ENCODE measurements at places on chromosomes 6 and 20.

DNA sequence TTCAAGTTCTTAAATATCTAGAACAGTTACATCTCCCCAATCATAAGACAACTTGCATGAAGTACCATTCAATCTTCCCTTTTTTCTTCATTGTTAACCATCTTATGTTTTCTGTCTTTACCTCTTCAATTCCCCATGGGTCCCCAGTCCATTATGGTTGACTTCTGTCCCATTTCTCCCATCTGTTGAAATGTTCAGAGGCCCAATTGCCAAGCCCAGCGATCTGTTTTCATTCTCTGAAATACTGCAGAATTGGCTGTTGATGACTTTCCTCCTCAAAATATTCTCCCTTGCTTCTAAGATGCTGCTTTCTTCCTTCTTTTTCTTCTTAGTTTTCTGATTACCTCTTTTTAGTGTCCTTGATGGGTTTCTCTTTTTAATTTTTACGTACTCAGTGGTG is 26.0 kb downstream of the DSTN start:
- DNase-seq = no peak

DNA sequence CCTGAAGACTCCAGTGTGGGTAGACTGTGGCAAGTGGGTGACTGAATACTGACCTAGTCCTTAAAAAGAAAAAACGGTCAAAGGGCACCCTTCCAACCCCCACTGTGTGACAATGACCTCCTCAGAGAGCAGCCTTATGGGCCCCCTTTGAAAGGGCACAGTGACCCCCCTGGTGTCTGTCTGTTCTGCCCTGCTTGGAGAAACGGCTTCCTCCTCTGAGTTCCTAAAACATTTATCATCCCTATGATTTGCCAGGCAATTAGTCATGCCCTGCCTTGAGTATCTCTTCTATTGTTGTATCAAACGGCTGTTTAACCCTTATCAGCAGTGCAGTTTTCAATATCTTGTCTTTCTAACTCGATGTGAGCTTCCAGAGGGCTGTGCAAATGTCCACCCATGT is 21.0 kb upstream of the STX16 start:
- DNase-seq = no peak

DNA sequence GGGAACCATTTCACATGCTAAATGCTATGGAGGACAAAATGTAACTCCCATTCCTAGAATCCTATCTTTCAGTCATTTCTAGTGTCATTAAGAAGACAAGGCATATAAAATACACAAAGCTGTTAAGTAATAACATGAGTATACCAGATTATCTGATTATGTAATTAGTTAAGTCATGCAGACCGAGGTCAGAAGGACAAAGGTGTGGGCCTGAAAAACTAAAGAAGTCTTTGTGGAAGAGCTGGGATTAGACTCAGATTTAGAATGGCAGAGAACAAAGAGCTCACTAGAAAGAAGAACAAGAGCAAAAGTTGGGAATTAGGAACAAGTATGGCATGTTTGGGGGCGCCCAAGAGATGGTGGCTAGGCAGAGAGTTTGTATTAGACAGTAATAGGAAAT is 37.0 kb downstream of the EFHC1 start:
- no peak for DNase-seq

DNA sequence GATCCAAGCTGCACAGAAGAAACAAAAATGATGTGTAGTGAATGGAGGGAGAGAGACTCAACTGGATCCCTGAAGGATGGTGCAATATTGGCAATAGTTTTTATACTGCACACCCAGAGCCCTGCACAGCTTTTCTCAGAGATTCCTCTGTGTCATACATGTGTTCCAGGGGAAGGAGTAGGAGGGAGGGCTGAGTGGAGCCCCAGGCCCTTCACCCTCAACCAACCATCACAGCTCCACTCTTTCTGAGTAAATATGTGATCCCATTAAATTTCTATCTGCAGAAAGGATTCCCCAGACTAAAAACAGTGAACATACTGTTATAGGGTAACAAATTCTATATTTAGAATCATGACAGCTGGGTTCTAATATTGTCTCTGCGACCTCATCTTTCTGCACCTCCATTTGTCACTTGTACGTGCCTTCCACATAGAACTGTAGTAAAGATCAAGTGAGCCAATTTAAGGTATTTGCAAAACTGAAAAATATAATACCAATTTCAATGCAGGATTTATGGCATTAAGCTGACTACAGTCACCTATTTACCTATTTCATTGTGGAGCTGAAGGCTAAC is 421.4 kb upstream of the NRSN1 start:
- DNase-seq = no peak

DNA sequence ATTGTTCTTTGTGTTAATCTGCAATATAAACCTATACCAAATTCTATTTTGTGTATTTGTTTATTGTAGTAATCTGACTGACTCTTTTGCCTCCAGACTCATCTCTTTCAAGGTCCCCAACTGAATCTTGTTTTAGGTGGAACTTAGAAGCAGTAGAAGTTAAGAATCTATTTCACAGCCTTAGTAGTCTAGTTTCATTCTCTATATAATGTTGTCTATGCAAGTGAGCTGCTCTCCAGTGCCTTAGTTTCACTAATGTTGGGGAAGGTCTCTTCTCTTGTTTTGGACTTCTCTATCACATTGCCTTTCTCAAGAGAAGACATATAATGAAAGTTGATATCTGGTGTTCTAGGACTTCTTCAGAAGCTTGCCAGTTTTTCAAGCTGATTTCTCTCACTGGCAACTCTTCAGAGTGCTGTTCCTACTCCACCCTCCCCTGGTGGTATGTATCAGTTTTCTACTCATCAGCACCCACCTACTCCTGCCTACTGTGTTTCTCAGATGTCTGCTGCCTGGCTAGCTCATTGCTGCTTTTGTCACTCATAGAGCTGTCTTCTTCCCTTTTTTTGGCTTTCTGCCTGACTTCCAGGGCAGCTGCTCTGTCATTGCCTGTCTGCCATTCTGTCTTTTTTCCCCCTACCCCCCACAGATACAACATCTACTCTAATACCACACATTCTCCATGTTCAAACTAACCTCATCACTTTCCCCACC is 82.1 kb downstream of the PTPRA start:
- peak; percentile 51 for DNase-seq

DNA sequence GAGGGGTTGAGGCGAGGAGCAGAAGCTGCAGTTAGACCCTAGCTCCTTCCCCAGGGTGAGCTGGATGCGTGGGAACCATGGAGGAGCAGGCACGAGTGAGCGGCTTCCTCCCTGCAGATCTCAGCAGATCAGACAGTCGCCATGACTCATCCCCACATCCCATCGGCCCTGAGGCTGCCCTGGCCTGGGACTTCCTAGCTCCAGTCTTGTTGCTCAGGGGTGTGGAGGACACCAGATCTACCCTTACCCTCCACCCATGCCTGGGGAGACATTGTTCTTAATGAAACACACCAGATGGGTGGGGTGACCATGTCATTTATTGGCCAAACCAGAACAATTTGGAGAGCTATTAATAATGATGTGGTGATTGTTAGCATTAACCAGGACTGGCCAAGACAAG is 36.3 kb upstream of the TGM2 start:
- no peak for DNase-seq

- DNase-seq = no peak
These were observed 17.3 kb downstream of the GGTLC1 start for GRCh38 chr20:23971310-23971709.

- DNase-seq = no peak
These were observed 144.0 kb upstream of the THBS2 start for GRCh38 chr6:169397684-169398083.

DNA sequence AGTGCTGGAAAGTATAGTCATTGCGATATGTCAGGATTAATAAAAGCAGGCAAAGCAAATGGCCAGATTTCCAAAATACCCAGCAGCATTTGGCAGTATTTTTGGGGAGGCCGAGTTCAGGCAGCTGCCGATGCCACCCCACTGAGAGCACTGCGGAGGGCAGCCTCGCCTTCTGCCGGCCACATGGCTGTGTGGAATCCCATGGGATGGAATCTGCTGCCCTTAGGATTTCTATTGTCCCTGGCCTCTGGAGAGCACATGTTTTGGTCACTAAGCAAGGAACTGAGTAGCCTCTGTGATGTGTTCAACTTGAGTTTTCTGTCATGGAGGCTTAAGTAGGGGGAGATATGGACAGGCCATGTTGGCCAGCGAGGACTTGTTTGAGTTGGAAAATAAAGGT is 123.0 kb downstream of the FARS2 start:
- no peak for DNase-seq

DNA sequence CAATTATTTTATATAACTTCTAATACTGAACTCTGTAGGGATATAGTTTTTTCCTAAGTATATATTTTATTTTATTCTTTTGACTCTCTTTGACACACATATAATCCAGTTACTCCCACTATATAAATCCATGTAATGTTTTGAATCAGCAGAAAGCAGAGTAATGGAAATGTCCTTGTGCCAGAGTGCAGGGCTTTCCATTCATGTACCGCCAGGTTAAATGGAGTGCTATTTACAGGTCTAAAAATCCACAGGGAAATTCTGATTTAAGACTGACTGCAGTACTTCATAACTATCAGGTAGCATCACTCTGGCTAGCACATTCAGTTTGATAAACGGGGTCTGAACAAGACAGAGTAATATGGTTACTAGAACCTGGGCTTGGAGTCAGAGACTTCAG is 626.8 kb downstream of the COL12A1 start:
- DNase-seq = no peak

GRCh38 chr6:124960757-124961463 is 1.3 kb upstream of the RNF217 start:
- DNase-seq = no peak

GRCh38 chr6:159540152-159540551 is 152.9 kb downstream of the SOD2 start:
- DNase-seq = no peak

GRCh38 chr6:155245831-155246230 is 18.0 kb upstream of the CLDN20 start:
- no peak for DNase-seq

DNA sequence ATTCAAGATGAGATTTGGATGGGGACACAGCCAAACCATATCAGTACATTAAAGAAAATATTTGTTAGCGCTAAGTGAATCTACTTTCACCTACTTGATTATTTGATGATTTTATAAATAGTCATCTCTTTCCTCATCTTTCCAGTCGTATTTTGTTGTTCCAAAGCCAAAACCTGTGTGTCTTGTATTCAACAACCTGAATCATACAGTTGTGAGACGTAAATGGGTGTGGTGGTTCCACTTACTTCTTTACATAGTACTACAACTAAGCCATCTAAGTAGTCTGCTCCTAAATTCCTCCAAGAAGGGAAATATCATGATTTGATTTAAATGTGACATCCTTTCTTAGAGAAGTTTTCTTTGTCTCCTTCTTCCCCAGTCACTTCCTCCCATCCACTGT is 132.8 kb downstream of the ESR1 start:
- no peak for DNase-seq
